ENCODE measurements at places on chromosomes 16 and 17. TPM values are rescaled to one million over a fixed set of nuclear protein-coding genes. Genes with fewer than 3 reads are reported as not detected.

DNA sequence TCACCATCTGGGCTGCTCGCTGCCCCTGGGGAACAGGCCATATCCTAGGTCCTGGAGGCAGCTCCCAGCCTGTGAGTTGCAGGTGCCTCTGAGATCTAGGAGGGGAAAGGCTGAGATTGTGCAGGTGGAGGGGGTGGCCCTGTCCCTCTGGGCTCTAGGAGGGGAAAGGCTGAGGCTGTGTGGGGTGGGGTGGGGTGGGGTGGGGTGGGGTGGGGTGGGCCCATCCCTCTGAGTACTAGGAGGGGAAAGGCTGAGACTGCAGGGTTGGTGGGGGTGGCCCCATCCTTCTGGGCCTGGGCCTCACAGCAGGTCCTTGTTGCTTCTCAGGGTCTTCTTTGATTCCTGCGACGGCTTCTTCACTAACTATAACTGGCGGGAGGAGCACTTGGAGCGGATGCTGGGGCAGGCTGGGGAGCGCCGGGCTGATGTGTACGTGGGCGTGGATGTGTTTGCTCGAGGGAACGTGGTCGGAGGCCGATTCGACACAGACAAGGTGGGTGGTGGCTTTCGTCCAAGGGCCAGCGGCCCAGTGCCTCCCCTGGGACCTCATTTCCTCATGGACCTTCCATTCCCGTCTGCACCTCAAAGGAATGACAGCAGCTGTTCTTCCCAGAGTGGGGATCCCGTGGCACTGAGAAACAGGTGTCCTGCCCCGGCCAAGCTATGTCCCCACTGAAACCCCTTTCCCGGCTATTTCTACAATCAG is 7.1 kb downstream of the ENGASE start:
- no peak for DNase-seq

MYH13 gene
- not detected for total RNA-seq

CDH3 gene
- total RNA-seq = 0.18 TPM

DNA sequence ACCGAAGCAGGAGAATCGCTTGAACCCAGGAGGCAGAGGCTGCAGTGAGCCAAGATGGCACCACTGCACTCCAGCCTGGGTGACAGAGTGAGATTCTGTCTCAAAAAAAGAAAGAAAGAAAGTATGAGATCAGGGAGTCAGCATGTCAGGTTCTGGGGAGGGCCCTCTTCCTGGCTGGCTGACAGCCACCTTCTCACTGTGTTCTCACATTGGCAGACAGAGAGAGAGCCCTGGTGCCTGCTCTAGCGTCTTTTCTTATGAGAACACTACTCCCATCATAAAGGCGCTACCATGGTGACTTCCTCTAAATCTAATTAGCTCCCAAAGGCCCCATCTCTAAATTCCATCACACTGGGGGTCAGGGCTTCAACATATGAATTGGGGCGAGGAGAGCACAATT is 27.6 kb upstream of the RBBP6 start:
- DNase-seq = no peak

CDH1 gene
- total RNA-seq = under 0.01 TPM

ADGRG3 gene
- not detected for total RNA-seq

GRCh38 chr16:67194260-67194659 is 2.3 kb downstream of the E2F4 start:
- no peak for DNase-seq

DNA sequence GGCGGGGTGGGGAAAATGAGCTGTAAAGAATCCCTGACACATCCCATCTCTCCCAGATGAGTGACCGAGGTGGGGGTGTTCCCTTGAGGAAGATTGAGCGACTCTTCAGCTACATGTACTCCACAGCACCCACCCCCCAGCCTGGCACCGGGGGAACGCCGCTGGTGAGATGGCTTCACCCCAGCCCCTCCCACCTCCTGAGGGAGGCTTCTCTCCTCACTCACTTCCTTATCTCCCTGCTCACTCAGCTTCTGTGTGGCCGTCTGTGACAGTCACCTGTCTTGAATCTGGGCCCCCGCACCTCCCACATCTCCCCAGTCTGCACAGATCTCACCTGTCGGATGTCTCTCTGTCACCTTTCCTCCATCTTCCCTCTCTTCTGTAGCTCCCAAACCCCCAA is 13.4 kb downstream of the PDK2 start:
- DNase-seq = no peak

TEDC2 gene
- 9.5 TPM for total RNA-seq

TVP23A gene
- not detected for total RNA-seq

- no peak for DNase-seq
Observed at GRCh38 chr17:9472094-9472493, 103.5 kb downstream of the STX8 start.

GRCh38 chr17:7248796-7249195 is 2.7 kb downstream of the CTDNEP1 start:
- DNase-seq = no peak

- DNase-seq = no peak
Observed at GRCh38 chr16:1953734-1954133, 755 bp downstream of the RPL3L start.

DNA sequence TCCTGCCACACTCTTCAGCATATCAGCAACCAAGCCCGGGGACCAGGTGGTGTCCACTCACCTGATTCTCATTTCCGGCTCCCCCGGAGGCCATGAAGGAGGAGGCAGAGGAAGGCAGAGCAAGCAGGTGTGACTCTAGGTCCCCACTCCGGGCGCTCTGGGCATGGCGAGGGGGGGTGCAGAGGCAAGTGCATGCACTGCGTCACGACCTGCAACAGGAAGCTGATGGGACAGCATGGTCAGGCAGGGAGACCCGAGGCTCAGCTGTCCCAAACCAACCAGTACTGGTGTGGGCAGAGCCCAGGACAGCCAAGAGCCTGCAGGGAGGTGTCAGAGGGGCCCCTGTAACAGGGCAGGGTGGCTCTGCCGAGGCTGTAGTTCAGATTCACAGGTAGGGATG is 2.1 kb upstream of the ENGASE start:
- no peak for DNase-seq

KRT40 gene
- total RNA-seq = not detected

GDPD1 gene
- 3.2 TPM for total RNA-seq

DNA sequence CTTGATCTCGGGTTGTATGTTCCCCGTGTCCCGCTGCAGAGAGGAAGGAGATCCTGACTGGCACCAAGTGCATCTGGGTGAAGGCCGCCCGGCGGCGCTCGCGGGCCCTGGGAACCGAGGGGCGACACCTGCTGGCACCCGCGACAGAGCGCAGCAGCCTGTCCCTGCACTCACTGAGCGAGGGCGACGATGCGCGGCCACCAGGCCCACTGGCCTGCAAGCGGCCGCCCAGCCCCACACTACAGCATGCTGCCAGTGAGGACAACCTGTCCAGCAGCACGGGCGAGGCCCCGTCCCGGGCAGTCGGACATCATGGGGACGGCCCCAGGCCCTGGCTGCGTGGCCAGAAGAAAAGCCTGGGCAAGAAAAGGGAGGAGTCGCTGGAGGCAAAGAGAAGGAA is 7.5 kb downstream of the BTBD17 start:
- DNase-seq = no peak

GRCh38 chr16:3762107-3762750 is 44.9 kb upstream of the TRAP1 start:
- DNase-seq = no peak

GRCh38 chr17:55666806-55667205 is 55.9 kb downstream of the TMEM100 start:
- DNase-seq = no peak

- DNase-seq = no peak
Observed at GRCh38 chr16:48481211-48481610, 96.0 kb upstream of the SIAH1 start.

Measured in pulmonary artery endothelial cell (primary cell).